Omental fat pad (tissue), 4 donors: ENCODE measurements at places on chromosomes 3 and 15.

DNA sequence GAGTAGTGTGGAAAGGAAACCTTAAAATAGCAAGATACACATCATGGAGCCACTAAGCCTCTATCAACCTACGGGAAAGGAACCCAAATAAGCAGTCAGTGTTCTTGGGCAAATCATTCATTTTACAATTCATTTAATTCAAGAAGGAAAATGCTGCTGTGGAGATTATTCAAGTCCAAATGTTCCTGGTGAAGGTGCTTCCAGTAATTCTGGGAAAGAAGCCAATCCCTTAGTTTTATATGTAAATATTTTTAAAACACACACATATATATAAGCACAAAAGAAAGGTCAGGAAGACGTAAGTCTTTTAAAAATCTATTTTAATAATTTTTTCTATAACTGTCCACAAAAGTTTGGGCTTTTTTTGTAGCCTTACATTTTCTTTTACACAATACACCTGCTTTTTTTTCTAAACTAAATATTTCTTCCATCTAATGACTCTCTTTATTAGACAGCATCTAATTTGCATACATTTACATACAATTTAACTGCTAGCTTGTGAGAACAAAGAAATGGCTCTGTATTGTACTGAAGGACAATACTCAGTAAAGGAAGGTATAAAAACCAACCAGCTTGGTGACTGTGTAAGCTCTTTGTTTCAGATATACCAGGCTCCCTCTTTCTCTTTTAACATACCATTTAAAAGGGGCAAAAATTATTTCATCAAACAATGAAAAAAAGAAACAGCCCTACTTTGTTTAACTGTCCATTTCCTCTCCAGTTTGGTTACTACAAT, 269.5 kb downstream of the ZBTB20 start:
- no peak for DNase-seq

- no peak for DNase-seq
Measured at GRCh38 chr3:63993653-63994079, 29.6 kb downstream of the PSMD6 start.

- no peak for DNase-seq
Measured at GRCh38 chr3:29540544-29540943, 259.7 kb downstream of the RBMS3 start.

GRCh38 chr15:73870700-73871408, 2.5 kb upstream of the TBC1D21 start:
- no peak for DNase-seq

DNA sequence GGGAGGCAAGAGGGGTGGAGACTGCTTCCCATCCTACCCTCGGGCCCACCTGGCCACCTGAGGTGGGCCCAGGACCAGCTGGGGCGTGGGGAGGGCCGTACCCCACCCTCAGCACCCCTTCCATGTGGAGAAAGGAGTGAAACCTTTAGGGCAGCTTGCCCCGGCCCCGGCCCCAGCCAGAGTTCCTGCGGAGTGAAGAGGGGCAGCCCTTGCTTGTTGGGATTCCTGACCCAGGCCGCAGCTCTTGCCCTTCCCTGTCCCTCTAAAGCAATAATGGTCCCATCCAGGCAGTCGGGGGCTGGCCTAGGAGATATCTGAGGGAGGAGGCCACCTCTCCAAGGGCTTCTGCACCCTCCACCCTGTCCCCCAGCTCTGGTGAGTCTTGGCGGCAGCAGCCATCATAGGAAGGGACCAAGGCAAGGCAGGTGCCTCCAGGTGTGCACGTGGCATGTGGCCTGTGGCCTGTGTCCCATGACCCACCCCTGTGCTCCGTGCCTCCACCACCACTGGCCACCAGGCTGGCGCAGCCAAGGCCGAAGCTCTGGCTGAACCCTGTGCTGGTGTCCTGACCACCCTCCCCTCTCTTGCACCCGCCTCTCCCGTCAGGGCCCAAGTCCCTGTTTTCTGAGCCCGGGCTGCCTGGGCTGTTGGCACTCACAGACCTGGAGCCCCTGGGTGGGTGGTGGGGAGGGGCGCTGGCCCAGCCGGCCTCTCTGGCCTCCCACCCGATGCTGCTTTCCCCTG, 2.2 kb upstream of the FES start:
- DNase-seq: no peak

GRCh38 chr3:17579289-17580031, 163.0 kb downstream of the TBC1D5 start:
- DNase-seq: no peak

DNA sequence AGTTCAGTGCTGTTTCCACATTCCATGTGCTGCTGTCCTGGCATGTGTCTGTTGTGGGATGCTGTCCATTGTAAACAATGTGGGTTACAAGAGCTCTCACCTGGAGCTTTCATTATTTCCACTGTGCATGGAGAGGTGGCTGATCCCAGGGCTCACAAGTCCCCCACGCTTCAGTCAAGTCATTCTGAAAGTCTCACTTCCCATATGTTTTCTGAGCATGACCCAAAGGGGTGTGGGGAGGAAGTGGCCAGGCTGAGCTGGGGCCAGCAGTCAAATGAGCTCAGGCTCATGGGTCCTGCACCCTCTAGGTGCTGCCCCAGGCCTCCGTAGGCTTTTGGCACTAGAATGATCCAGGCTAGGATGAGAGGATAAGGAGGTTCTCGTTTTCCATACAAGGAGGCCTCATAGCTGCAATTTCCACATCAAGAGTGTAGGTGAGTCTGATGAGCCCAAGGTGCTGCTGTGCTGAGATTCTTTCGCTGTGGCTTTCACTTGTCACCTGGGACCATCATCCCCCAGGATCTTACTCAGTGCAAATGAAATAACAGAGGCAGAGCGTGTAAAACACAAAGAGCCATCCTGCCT, 22.0 kb downstream of the STARD5 start:
- DNase-seq: no peak

GRCh38 chr15:81849289-81849688, 196.5 kb downstream of the MEX3B start:
- DNase-seq: no peak

- no peak for DNase-seq
Measured at GRCh38 chr15:57037548-57037947, 119.1 kb downstream of the TCF12 start.

GRCh38 chr15:85091990-85092389, 110.3 kb downstream of the PDE8A start:
- DNase-seq: no peak

GRCh38 chr3:5692446-5692845, 504.9 kb downstream of the EDEM1 start:
- DNase-seq: no peak
